ENCODE measurements at places on chromosomes 1 and 21.
A peak's percentile ranks its signal among the peaks of the same experiment; 100 is the strongest.

- peak; percentile 14 for DNase-seq
Observed at GRCh38 chr1:164772635-164773034, 213.7 kb downstream of the PBX1 start.

- no peak for DNase-seq
Observed at GRCh38 chr1:55877437-55878232, 662.5 kb upstream of the USP24 start.

GRCh38 chr1:20416706-20417105, 69.3 kb downstream of the CAMK2N1 start:
- no peak for DNase-seq

DNA sequence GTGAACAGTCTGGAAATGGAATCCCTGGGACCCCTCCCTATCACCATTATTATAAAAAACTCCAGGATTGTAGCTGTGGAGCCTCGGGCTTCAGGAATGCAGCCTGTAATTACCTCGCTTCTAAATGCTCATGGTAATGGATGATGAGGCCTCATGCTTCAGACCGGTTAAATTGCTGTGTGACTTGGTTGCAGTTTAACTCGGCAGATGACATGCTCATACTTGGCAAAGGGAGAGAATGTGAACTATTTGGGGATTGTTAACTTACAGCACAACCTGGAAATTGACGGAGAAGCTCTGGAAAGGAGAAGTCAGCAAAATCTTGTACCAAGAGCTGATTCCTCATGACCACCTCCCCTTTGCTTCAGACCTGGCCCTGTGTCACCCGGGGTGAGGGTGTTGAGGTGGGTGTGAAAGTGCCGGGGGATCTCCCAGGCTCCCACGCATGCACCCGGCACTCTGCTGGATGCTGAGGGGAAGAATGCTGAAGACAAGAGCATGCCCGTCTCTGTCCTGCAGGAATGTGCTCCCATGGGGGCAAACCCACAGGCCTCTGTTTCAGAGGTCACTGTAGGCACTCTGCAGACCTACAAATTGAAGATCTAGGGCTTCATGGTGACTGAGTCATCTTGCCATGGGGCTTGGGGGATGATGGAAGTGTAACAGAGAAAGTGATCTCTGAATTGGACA, 364.8 kb downstream of the RPS6KC1 start:
- DNase-seq, result no peak

- DNase-seq, result no peak
Observed at GRCh38 chr21:41491412-41491811, 16.5 kb downstream of the TMPRSS2 start.

- no peak for DNase-seq
Observed at GRCh38 chr1:12490532-12491142, 127.4 kb downstream of the DHRS3 start.

DNA sequence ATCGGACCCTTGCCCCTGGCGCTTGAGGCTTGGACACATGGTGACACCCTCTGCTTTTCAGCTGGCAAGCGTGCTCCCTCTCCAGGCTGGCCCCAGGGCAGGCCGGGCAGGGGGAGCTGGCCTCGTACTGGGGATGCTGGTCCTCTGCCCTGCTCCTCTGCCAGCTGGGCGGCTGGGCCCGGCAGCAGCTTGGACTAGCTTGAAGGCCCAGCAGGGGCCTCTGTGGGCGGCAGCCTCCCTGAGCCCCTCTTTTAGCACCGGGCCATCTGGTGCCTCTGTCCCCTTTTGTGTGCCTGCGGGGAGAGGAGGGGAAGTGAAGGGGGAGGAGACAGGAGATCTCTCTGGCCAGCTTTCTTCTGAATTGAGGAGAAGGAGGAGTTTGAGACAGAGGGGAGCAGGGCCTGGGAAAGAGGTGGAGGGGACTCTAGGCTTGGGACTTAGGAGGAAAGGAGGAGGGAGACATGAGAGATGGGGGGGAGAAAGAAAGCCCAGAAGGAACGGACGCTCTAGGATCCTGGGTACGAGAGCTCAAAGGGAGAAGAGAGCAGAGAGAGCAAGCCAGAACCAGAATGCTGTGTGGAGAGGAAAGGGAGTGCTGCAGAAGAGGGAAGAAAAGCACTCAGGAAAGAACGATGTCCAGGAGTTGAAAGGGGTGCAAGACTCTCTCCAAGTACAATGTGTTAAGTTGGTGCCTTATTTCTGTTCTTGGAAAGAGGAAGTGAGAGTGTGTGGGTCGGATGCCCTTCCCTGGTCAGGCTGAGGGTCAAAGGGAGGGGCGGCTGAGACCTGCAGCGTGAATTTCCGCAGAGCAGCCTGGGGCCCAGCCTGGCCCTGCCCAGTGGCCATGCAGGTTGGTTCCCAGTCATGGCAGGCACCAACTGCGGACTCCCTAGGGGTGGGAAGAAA, 40.3 kb downstream of the IER5 start:
- no peak for DNase-seq

DNA sequence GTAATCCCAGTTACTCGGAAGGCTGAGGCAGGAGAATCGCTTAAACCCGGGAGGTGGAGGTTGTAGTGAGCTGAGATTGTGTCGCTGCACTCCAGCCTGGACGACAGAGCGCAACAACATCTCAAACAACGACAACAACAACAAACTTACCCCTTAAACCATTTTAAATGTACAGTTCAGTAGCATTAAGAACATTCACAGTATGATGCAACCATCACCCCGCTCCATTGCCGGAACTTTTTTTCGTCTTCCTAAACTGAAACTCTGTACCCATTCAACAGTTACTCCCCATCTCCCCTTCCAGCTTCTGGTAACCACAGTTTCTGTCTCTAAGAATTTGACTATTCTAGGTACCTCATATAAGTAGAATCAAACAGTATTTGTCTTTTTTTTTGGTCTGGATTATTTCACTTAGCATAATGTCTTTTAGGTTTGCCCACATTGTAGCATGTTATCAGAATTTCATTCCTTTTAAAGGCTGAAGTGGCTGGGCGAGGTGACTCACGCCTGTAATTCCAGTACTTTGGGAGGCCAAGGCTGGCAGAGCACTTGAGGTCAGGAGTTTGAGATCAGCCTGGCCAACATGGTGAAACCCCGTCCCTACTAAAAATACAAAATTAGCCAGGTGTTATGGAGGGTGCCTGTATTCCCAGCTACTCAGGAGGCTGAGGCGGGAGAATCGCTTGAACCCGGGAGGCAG, 19.6 kb downstream of the CA6 start:
- DNase-seq, result peak; percentile 35

DNA sequence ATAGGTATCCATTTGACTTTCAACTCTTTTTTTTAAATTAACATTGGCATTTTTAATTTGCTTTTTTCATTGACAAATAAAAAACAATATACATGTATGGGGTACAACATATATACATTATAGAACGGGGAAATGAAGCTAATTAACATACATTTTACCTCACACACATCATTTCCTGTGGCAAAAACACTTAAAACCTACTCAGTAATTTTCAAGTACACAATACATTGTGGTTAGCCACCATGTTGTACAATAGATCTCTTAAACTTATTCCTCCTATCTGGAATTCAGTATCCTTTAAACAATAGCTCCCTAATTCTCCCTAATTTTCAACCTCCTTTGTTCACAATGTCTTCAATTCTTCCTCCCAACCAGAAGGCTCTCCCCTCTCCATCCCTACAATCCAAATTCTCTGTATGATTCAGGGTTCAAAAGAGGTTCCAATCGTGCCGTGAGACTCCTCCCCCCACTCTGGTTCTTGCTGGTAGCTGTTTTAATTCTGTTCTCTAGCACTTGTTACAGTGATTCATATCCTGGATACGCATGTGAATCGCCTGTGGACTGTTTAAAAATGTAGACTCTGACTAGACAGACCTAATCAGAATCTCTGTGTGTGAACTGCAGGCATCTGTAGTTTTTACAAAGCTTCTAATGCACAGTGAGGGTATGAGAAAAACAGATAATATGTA, 87.6 kb upstream of the DUSP10 start:
- DNase-seq, result peak; percentile 72

DNA sequence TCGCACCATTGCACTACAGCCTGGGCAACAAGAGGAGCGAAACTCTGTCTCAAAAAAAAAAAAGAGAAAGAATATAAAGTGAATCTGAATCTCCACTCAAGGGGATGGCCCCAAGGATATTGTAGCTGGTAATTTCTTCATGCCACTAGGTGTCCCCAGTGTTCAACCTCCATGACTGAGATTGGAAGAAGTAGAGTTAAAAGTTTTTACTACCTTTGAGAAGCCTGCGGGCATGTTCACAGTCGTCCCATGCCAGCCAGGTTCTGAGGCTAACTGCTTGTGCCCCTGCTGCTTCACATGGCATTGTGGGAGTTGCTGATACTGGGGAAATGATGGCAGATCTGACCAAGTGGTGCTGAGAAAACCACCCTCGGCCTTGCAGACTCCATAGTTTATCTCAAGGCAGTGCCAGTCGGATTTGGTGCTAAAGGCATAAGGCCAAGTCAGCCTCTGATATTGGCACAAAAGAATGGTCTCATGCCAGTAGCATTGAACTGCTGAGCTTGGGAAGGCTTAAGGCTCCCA, 10.8 kb upstream of the SHISA4 start:
- peak; percentile 18 for DNase-seq

DNA sequence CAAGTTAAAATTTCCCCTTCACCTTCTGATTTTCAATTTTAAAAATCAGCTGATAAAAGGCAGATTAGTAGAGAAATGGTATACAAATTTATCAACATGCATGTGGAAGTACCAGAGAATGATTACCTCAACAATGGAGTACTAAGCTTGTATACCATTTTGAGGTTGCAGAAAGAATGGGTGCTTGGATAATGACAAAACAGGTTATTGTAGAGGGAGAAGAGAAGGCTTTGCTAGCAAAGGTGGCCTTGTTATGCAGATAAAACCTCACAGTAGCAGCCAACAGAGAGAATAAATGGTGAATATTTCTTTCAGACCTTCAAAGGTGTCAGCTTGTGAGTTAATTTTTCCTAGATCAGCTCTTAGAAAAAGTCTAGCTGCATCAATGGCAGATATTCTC, 1174.9 kb upstream of the ADGRL4 start:
- DNase-seq, result no peak

- DNase-seq, result no peak
Observed at GRCh38 chr1:93988634-93989350, 79.6 kb upstream of the GCLM start.
